ENCODE measurements at places on chromosomes 12 and 14.

DNA sequence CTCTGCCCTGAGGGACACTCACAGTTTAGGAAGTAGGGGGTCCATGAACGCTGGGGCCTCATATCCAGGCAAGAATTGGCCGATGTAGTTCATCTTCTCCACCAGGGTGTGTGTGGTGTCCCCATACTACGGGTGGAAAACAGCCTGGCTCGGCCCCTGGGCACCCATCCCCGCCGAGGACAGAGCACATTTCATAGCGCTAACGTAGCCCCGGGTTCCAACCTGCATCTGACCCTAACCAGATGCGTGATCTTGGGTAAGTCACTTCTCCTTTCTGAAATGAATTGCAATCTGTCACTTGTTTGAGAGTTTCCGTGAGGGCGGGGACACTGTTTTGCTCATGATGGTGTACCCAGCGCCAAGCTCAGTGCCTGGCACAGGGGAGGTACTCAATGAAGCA lies 9.0 kb downstream of the HPD start:
- no peak for DNase-seq

GRCh38 chr12:50923361-50924130 lies 28.8 kb upstream of the HIGD1C start:
- no peak for DNase-seq

DNA sequence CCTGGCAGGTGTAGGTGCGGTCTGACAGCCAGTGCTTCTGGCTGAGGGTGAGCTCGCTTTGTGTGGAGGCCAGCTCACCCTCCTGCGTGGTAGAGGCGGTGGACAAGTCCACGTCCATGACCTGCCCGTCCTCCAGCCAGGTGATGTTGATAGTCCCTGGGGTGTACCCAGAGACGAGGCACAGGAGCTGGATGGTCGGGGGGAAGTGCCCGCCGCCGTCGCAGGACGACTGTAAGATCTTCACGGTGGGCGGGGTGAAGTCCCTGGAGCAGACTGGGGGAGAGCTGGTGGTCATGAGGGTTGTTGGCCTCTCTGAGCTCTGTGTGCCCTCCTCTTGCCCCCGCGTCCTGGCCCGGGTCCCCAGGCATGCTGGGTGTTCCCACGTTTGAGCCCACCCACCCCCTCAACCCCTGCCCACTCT lies 74.6 kb downstream of the TMEM121 start:
- DNase-seq: no peak

DNA sequence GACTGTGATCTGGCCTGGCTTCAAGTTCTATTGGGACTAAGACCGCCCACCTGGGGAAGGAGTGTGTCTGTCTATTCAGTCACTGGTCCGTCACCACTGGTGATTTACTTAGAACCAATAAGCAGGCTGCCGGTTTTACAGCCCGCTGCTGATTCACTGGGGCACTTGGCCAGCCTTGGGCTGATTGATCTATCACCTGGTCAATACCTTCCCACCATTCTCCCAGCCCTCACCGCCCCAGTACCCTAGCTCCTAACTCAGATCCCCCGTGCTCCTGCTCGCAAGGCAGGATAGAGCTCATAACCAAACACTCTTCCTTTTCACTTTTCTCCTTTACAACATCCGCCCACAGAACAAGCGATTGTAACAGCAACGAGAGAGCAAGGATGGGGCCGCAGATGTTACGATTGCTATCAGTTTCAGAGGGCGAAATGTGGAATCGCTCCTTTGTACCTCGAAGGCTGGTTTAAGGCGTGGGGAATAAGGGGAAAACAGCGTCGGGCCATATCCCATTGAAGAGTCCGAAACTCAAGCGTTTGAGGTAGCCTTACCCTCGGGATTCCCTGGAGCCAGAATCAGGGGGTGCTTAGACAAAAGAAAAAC lies 672 bp downstream of the RDH11 start:
- peak; percentile 95 for DNase-seq

DNA sequence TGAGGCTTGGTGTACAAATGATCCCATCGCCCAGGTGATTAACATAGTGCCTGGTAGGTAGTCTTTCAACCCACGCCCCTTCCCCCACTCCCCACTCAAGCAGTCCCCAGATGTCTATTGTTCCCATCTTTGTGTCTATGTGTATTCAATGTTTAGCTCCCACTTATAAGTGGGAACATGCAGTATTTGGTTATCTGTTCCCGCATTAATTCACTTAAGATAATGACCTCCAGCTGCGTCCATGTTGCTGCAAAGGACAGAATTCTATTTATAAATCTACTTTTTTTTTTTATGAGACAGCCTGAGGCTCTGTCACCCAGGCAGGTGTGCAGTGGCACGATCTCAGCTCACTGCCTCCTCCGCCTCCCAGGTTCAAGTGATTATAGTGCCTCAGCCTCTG lies 15.7 kb downstream of the SPX start:
- DNase-seq: no peak

DNA sequence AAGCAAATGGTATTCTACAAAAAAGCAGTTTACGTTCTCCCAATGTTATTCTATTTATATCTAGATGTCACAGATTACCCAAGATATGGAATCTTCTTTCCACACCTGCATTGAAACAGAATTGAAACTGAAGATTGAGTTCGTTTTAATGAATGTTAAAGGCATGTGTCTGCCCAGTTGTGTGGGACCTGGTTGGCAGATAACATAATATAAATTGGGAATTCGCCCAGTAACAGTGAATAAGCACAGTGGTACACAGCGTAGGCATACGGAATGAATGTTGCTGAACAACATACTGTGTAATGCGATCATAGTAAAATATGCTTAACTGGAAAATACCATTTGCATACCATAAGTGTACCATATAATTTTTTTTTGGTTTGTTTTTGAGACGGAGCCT lies 4.3 kb downstream of the KHNYN start:
- no peak for DNase-seq

GRCh38 chr14:100156776-100157175 lies 2.7 kb downstream of the DEGS2 start:
- no peak for DNase-seq

DNA sequence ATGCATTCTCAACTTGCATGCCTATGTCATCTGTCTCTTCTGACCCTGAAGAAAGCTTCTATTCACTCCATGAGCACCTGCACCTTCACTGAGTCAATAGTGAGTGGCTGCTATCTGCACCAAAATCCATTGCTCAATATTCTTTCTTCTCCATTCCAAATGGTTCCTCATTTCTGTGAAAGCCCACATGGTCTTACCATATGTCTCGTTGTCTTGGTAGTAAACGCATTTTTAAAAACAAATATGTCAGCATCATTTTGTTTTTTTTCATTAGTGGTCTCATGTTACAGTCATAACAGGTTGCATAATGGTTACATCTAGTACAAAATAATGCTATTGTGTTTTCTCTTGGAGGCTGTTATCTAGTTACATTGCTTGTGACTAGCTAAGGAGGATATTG lies 106.9 kb upstream of the CPM start:
- DNase-seq: no peak

DNA sequence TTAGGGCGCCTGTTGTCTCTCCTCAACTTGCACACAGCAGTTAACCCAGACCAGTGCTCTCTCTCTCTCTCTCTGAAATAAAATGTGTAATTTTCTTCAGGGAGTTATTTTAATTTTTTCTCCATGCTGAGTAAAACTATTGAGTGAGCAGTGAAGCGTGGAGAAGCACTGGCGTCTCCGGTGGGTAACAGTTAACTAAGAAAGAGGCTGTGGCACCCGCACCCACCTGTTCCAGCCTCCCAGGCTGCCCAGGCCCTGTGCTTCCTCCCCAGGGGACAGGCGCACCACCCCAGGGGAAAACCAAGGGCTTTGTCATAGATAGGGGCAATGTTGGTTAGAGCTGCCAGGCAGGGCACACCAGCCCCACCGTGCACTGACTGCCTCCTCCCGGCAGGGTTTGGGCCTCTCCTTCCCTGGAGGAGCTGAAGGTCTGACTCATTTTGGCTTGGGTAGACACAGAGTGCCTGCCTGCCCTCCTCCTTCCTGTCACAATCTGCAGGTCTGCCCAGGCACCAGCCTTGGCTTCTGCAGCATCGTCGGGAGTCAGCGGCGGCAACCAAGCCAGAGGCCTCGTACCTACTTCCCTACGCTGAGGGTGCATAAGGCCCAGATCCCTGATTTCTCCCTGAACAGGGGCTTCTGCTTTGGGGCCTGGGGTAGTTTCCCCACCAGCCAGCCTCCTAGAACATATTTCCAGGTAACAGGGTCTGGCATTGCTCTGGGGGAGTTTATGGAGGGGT lies 3.9 kb downstream of the HOXC5 start:
- DNase-seq: no peak

DNA sequence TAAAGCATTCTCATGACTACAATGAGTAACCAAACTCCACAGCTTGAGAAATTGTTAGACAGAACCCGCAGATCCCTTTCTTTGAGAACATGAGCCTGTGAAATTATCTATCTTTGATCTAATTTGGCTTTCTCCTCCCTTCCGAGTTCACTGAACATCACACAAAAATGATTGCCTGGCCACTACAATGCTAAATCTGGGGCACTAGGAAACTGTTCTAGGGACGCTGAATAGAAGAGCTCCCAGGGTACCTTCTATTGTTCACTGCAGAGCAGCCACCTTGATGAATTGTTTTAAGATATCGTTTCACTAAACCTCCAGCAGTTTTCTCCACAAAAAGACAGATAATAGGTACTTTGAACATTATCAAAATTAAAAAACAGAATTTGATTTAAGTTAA lies 47.5 kb downstream of the SINHCAF start:
- no peak for DNase-seq

- DNase-seq: peak; percentile 32
Measured at GRCh38 chr12:54701940-54702592, 53.9 kb upstream of the DCD start.

- no peak for DNase-seq
Measured at GRCh38 chr14:20295067-20295466, 10.7 kb downstream of the TTC5 start.

DNA sequence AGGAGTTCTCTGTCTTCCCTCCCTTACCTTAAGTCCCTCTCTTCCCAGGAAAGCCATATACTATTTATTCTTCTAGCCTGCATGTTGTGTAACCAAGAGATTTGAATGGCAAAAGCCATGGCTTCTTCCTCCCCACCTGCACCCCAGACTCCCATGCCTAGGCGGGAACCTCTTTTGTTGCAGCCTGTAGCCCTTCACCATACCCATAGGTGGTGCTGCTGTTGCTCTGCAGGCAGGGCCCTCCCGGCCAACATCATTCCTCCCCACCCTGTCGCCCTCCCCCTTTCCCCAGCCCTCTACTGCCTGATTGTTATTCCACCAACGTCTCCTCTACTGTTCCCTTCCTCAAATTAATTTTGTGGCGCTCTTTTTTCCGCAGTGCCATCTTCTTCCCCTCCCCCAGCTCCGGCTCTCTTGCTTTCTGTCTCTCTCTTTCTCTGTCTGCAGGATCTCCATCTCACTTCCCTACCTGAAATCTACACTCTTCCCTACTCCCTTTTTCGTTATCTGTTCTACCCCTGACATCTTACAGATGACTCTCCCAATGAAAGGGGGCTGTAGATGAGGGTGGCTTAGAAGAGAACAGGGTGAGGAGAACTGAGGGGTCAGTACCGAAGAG lies 13.8 kb downstream of the NGDN start:
- DNase-seq: peak; percentile 11

DNA sequence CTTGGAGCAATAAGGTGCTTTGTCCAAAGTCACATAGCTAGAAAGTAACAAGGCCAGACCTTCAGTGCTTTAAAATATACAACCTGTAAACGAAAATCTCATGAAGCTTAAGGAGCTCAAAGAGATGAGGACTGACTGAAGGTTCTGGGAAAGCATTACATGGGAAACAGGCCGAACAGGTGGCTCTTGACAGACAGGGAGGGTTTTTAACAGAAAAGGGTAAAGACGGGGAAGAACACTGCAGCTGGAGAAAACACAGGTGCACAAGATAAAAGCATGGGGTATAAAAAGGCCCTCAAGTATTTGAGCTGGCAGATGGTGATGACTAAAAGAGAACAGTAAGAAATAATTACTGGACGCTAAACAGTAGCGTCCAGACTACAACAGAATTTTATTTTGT lies 257.2 kb downstream of the NELL2 start:
- DNase-seq: no peak

DNA sequence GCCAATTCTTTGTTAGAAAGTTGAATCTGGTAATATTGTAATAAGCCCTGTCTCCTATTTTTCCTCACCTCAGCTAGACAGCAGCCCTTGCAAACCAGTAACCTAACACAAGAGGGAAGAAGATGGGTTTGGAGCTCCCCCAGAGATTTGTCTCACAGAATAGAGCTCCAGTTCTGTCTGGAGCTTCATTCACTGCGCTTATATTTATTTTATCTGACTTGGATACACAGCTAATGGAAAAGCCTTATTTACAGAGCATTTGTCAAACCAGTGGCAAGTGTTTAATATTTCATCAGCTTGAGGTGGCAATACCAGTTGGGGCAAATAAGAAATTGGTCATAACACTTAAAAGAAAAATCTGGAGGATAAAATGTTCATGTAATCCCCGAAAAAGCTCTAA lies 1094.0 kb downstream of the FSCB start:
- DNase-seq: no peak

GRCh38 chr12:12797794-12798152 lies 12.3 kb downstream of the APOLD1 start:
- DNase-seq: no peak

GRCh38 chr14:59407246-59408010 lies 57.8 kb downstream of the GPR135 start:
- DNase-seq: peak; percentile 90

GRCh38 chr12:65318186-65318685 lies 39.8 kb downstream of the MSRB3 start:
- no peak for DNase-seq

GRCh38 chr14:90610346-90611040 lies 205.7 kb downstream of the TTC7B start:
- DNase-seq: no peak

GRCh38 chr12:3242199-3242863 lies 165.2 kb downstream of the TSPAN9 start:
- DNase-seq: no peak

DNA sequence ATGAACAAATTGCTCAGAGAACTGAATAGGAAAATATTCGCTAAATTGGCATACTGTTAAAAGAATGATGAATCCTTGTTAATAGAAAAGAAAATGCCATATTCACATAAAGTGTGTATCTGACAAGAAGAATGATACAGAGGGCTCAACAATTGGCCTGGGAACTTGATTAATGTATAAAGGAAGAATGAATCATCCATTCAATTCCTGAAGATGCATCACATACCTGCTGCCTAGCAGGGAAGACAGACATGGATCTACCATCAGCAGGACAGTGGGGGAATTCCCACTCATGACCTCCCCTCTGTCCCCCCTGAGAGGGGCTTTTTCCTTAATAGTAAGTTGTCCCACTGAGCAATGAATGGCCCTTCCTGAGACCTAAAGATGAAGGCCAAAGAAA lies 13.5 kb downstream of the PTPN21 start:
- DNase-seq: no peak

- DNase-seq: peak; percentile 90
Measured at GRCh38 chr12:105741786-105742566, 396.8 kb downstream of the NUAK1 start.

DNA sequence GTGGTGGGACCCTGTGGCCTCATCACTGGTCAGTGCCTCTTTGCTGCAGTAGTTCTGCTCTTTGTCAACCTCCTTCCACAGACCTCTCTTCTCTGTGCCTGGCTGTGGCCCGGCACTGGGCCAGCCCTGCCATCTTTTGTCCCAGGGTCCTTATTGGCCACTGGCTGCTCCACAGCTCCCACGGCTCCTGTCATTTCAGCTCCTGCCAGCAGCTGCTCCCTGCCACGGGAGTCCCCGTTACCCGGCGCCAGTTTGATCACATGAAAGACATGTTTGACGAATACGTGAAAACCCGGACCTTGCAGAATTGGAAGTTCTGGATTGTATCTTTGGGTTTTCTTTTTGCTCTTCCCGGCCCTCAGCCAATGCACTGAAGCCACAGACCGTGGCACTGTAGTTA lies 35.4 kb downstream of the IL31 start:
- no peak for DNase-seq

GRCh38 chr12:109950625-109951024 lies 45.5 kb downstream of the GIT2 start:
- no peak for DNase-seq
